Suppressor macrophage (primary cell): ENCODE measurements at places on chromosomes 7 and 10.

GRCh38 chr7:30731581-30731980, 20.4 kb upstream of the INMT start:
- no peak for DNase-seq

- peak; percentile 69 for DNase-seq
These were observed 179.0 kb downstream of the PTEN start for GRCh38 chr10:88042160-88043100.

DNA sequence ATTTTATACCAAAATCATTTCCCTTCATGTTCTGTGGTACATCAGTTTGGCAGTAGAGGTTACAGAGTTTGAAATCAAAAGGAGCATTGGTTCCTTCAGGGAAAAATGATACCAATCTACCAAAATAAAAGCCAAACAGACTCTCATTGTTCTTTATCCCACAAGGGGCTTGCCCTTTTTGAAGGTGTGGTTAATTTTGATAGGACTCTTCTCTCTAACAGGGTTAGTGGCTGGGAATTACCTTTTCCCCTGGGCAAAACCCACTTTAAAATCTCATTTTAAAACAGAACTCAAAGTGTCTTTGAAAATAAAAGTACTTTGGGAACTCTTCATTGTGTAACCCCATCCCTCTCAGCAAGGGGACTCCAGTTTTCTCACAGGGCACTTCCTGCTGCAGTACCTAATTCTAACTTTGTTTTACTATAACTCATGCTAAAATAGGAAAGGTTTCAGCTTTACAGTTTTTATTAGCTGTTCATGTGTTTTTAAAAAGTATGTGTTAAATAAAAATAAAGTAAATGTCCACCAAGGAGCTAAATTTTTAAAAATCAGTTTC, 30.6 kb downstream of the SMNDC1 start:
- peak; percentile 17 for DNase-seq

- DNase-seq, result peak; percentile 67
These were observed 7.2 kb upstream of the PGAM2 start for GRCh38 chr7:44072364-44073231.

- no peak for DNase-seq
These were observed 157.5 kb upstream of the PHYHIPL start for GRCh38 chr10:59018977-59019376.

- no peak for DNase-seq
These were observed 77.5 kb downstream of the SEPTIN7 start for GRCh38 chr7:35878351-35878750.

- DNase-seq, result peak; percentile 63
These were observed 74.5 kb downstream of the INSIG1 start for GRCh38 chr7:155371884-155372781.

DNA sequence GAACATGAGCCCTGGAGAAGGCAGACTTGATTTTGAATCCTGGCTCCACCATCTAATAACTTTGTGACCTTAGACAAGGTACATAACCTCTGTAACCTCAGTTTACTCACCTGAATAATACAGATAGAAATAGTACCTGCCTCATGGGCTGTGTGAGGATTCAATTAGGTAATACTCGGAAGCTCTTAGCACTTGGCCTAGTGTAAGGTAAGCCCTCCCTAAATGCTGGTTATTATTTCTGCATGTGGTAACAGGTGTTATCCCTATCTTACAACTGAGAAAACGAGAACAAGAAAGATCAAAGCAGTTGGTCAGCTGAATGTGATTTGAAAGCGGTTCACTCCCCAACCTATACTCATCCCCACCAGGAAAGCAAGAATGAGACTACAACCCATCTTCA, 28.7 kb upstream of the ACSL5 start:
- no peak for DNase-seq

DNA sequence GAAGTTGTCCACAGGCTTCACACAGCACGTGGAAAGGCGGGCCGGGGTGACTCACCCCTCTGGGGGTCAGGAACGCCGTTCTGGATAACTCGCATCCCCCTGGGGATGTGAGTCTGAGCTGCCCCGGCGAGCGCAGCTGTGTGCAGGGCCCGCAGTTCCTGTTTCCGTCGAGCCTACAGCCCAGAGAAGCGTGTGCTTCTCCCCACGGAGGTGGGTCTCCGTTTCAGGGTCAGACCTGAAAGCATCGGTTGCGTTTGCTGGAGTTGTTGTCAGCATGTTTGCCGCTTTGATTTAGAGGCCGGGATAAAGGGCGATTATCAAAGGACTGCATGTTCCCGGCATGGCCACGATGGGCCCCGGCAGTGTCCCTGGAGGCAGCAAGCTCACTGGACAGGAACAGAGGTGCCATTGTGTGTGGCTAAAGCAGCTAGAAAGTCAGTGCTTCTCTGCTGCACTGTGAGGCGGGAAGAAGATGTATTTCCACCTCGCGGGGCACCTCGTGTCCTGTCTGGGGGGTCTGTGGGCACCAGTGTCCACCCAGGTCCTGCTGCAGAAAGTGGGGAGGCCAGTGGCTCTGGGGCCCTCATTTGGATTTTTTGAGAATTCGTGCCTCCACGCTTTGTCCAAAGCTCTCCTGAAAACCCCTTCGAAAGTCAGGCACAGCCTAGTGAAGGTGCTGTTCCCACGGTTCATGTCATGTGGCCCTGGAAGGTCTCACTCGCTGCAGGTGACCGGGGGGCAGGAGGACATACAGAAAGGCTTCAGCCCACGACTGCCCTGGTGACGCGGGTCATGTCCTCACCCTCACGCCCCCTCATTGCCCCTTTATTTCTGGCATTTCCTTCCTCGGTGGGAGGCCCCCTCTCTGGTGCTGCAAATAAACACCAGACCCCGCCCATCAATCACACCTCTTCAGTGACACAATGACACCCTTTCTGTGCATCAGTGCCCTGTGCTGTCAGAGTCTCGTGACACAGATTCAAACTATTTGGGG, 27.4 kb upstream of the GDI2 start:
- DNase-seq, result peak; percentile 33

GRCh38 chr7:116395141-116395791, 104.3 kb upstream of the CAV2 start:
- DNase-seq, result no peak

- DNase-seq, result no peak
These were observed at the start of gene SEMA3E for GRCh38 chr7:83648464-83649241. TSS of gene SEMA3E (minus strand) at chr7:83649139.

DNA sequence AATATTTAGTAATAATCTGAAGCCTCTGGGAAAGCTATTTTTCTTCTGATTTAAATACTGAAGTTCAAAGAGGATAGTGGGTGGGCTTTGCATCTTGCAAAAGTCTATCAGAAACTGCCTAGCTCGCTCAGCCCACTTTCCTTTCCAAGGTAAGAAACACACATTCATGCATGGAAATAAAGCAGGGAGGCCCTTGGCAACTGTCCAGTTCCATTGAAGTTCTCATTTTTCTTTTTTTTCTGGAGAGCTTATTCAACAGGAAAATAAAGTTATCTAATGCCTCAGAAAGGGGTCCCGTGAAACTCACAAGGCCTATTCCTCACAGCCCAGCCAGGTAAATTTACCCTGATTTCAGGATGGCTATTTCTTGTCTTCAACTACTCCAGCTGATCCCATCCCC, 654.9 kb downstream of the KCNMA1 start:
- no peak for DNase-seq

GRCh38 chr10:57162231-57162630, 801.2 kb upstream of the ZWINT start:
- no peak for DNase-seq

DNA sequence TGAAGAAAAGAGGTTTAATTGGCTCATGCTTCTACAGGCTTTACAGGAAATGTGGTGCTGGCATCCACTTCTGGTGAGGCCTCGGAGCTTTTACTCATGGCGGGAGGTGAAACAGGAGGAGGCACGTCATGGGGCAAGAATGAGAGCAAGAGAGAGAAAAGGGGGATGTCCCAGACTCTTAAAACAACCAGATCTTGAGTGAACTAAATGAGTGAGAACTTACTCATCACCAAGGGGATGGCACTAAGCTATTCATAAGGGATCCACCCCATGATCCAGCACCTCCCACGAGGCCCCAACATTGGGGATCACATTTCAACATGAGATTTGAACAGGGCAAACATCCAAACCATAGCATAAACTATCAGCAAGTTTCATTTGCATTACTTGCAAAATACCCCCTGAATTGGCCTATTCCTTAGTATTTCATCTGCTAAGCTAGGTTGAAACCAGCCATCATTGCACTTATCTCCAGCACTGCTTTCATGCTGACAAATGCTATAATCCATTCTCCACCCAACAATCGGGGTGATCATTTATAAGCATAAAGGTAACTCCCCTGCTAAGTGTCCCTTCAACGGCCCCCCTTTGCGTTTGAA, 179.0 kb downstream of the NOC3L start:
- DNase-seq, result no peak

GRCh38 chr10:104557966-104558365, 83.1 kb upstream of the SORCS3 start:
- no peak for DNase-seq

- DNase-seq, result peak; percentile 22
These were observed 27.4 kb upstream of the DGKI start for GRCh38 chr7:137873979-137874777.

- peak; percentile 59 for DNase-seq
These were observed 8.1 kb downstream of the SRGN start for GRCh38 chr10:69096045-69096444.

DNA sequence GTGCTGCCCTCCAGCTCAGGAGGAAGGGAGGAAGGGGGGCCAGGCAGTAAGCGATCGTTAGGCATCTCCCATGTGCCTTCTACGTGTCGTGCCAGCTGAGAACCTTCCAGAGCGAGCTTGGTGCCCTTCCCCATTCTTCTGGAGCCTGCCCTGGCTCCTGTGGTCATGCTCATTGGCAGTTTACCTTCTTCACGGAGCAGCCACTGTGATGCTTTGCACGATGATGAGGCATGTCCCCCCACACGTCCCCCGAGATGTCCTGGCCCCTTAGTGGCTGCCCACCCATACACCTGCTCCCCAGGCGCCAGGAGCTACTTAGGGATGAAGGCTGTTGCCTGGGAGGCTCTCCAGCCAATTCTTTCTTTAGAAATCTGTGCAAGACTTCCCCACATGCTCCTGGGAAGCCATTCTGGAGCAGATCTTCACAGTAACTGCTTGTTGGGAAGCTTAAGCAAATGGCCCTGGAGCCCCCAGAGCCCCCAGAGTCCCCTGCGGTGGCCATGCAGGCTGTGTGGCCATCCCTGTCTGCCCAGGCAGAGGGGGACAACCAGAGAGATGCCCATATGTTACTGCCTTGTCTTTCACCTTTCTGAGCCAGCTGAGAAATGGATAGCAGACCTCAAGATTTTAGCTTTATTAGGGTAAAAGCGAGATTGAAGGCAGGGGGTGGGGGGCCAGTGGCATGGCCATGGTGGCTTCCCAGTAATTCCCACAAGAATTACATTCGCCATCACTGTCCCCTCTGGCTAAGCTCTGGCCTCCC, 199.0 kb downstream of the EBF3 start:
- DNase-seq, result no peak

GRCh38 chr7:133940368-133940767, 186.8 kb upstream of the LRGUK start:
- no peak for DNase-seq

GRCh38 chr7:115549910-115550309, 480.7 kb downstream of the TFEC start:
- DNase-seq, result no peak

DNA sequence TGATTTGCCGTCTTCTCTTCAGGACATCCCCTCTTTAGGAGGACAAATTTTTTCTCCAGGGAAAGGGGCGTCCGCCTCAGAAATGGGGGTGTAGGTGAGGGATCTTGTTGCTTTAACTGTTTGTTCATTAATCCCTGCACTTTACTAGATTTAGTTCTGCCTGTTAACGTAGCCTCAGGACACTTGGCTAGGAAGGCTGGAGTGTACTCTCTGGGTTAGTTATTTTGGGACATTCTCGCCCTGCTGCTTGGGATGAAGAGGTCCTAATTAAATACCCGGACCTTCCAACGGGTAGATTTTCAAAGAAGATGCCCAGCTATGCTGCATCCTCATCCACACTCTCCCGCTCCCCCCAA, 552 bp upstream of the ZNF365 start:
- no peak for DNase-seq

DNA sequence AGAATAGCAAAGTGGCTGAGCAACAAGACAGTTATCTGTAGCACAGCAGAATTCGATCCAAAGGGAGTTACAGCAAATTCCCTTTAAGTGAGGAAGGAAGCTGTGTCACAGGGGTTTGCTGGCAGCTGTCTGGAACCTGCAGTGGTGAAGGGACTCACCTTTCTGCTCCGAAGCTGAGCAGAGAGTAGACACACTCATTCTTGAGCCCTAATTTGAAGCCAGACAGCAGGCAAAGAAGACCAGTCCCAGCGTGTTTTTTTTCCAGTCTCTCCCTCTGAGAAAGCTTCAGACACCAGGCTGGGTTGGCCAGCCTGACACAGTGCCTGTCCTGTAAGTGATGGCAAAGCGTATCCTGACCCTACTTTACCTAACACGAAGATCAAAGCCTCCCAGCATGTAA, 210.7 kb downstream of the TRIL start:
- DNase-seq, result no peak

DNA sequence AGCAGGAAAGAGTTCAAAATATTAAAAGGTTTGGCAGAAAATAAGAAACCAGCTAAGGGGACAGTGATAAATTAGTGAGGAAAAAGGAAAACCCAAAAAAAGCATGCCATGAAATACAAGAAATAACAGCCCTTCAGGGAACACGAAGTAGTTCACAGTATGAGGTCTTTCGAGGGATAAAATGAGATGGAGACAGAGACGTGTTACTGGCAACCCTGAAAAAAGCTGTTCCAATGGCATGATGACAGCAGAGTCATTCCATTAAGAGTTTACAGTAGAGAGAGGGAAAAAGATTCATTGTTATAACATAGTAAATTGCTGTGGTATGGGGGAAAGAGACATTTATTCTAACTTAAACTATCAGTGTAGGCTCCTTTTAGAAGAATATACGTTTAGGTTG, 391.2 kb downstream of the ANKRD7 start:
- DNase-seq, result no peak

GRCh38 chr7:17863095-17863808, 77.0 kb downstream of the SNX13 start:
- no peak for DNase-seq

GRCh38 chr7:107122486-107122911, 46.3 kb upstream of the HBP1 start:
- no peak for DNase-seq

- no peak for DNase-seq
These were observed 35.6 kb upstream of the PPP1R17 start for GRCh38 chr7:31651234-31652062.

DNA sequence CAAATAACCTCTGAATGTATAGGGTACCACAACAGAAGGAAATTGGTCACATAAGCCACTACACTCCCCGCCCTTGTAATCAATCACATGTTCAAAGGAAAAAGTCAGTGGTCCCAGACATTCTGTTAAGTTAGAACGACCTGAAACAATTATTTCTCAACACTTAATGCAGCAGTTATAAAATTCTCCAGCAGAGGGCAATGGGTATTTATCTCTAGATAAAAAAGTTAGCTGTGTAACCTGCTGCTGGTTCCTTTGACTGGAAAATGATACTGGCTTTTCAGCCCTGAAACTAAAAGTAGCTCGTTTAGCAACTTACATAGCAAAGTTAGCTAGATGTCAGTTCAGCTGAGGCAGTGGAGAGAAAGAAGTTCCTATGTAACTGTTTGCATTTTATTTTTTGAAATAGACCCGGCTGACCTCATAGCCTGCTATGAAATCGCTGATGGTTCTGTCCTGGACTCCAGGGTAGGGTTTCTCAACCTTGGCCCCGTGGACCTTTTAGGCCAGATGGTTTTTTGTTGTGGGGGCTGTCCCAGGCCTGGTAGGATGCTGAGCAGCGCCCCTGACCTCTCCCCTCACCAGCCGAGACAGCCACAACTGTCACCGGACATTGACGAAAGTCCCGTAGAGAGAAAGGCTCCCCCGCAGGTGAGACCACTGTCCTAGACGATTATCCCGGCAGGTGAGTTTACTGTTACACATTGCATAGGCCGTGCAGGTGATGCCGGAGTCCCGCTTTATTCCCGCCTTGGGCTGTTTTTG, 40.2 kb upstream of the PROSER2 start:
- DNase-seq, result peak; percentile 73

- DNase-seq, result no peak
These were observed 161.0 kb upstream of the POT1 start for GRCh38 chr7:125090596-125090995.
